Left lobe of liver (tissue), 2 donors: ENCODE measurements at places on chromosomes 2 and 18.

GRCh38 chr2:170262806-170263205 lies 84.9 kb downstream of the MYO3B start:
- DNase-seq: no peak

DNA sequence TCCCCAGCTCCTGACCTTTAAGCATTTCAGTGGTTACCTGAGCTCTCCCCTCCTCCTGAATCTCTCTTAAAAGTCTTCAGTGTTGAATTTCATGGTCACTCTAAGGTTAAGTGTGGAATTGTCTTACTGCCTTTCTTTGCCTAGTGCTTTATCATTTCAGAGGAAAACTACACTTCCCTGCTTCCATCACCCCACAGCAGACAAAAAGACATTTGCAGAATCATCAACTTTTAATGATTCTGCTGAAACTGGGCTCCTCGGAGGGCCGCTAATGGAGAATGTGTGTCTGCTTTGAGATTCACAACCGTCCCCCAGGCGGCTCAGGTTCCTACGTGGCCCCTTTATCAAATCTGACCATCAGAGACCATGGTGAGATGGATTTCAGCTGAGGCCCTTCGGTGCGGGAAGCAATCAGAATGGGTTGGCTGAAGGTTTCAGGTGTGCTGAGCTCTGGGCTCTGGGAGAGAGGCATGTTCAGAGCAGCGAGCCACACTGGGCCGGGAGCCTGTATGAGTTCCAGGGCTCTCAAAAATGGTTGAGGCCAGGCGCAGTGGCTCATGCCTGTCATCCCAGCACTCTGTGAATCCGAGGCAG lies 41.9 kb upstream of the TBC1D8 start:
- no peak for DNase-seq

GRCh38 chr2:127510073-127510472 lies 16.2 kb downstream of the IWS1 start:
- DNase-seq: no peak

DNA sequence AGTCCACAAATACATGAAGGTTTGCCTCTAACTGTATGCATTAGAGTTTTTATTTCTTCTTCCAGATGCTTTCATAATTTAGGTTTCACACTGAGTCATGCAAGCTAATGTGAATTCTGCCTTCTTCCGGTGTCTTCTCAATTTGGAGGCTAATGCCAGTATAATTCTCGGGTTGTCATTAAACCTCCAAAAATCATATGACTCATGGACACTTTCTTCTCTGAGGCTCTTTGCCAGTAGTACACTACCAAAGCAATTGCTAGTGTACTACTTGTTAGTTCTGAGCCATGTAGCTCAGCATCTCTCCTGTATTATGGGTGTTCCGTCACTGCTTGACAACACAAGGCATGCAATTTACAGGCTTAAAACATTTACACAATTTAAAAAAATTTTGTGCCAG lies 137.1 kb downstream of the VWC2L start:
- DNase-seq: no peak

DNA sequence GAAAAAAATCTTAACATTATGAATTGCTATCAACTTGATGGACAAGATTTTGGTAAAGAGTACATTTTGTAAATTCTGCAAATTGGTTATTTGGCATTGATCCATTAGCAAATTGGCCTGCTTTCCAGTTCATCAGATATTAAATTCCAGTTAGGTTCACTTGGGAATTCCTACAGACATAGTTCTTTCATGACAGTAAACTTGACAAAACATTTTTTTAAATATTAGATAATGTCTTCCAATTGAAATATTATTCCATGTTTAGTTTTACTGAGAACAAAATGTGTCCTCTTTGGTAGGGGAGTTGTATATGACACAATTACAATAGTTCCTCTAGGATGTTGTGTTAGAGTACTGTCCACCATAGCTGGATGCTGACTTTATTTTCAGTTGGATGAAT lies 141.9 kb downstream of the LCLAT1 start:
- no peak for DNase-seq

- DNase-seq: no peak
These were observed 1.9 kb upstream of the HOXD11 start for GRCh38 chr2:176105078-176105729.

DNA sequence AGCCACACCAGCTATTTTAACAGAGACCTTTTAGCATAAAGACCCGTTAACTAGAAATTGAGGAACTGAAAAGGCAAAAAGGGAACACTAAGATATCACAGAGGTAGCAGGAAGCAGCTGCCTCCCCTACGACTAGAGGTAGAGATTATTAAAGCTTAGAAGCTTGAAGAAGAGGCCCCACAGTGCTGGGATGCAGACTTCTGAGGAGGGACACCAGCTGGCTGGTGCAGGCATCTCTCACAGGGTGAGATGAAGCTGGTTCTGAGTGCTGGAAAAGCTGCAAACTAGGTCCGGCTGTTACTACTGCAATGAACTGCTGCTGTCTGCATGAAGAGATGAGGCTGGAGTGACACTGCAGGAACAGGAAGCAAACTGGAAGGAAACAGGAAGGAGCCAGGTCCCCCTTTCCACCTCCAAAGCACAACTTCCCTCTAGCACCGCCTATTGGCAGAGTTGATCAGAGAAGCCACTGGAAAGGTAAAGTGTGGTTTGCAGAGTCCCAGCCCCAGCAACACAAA lies 61.2 kb upstream of the MRPS9 start:
- no peak for DNase-seq

GRCh38 chr18:37673671-37674070 lies 108.1 kb upstream of the CELF4 start:
- no peak for DNase-seq

- DNase-seq: no peak
These were observed 367.6 kb downstream of the RND3 start for GRCh38 chr2:150119819-150120218.

- no peak for DNase-seq
These were observed 17.0 kb upstream of the MTCL1 start for GRCh38 chr18:8688216-8688800.

GRCh38 chr2:135818937-135819610 lies 17.9 kb downstream of the LCT start:
- no peak for DNase-seq
